ENCODE measurements at places on chromosomes 16 and 17.

- DNase-seq: no peak
These were observed 506.8 kb upstream of the SALL1 start for GRCh38 chr16:51657848-51658247.

GRCh38 chr16:61540216-61540615, 496.0 kb downstream of the CDH8 start:
- no peak for DNase-seq

GRCh38 chr16:86680162-86680561, 101.8 kb downstream of the FOXL1 start:
- DNase-seq: no peak

DNA sequence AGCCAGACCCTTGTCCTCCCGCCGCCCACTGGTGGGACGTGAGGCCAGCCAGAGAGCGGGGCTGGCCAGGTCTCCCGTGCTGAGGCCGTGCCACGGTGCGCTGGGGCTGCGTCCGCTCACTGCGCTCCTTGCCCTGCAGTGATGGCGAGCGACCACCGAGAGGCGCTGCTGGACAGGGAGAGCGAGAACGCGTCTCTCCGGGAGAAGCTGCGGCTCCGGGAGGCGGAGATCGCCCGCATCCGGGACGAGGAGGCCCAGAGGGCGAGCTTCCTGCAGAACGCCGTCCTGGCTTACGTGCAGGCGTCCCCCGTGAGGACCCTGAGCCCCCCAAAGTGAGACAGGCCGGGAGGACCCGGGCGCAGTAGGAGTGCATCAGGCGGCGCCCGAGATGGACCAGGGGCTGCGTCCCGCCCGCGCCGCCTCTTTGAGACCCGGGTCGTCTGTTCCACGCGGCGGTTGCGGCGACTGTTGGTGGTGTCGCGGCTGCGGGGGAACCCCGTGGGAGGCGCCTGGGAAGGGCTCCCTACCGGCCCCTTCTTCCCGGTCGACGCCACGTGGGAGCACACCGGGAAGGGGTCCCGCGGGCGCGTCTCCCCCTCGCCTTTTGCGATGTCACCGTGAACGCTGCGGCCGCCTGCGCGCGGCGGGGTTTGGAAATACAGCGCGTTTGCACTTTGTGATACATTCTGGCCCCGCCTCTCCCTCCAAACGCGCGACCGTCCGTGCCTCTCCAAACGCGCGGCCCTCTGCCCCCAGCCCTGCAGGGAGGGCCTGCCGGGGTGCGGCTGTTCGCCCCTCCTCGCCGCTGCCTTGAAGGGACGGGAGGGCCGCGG, 792 bp upstream of the RAC3 start:
- DNase-seq: peak; percentile 98

GRCh38 chr17:19904412-19904811, 36.7 kb upstream of the ULK2 start:
- no peak for DNase-seq

DNA sequence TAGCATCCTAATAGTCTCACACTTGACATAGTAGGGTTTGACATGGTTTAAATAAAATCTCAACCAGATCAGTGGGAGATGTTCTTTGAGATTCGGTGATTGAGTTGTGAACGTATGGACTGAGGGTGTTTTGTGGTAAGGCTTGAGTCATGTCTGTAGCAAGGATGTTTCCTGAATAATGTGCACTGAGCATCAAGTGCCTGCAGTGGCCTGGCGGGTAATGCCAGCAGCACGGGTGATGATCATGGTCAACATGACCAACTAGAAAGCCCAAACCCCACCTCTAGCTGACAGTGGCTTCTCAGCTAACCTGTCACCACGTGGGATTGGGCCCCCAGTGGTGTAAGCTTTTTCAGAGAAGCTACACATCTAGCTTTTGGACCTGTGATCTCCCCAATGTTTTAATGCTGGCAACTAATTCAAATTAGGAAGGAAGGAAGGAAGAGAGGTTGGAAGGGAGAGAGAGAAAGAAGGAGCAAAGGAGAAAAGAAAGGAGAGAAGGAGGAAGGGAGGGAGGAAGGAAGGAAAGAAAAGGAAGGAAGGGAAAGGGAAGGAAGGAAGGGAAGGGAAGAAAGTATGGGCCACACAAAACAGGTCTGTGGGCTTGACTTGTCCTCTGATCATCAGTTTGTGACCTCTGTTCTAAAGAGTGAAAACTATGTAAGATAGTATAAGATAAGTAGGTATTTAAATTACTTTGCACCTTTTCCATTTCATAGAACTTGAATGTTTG, 55.4 kb downstream of the WWOX start:
- DNase-seq: no peak

DNA sequence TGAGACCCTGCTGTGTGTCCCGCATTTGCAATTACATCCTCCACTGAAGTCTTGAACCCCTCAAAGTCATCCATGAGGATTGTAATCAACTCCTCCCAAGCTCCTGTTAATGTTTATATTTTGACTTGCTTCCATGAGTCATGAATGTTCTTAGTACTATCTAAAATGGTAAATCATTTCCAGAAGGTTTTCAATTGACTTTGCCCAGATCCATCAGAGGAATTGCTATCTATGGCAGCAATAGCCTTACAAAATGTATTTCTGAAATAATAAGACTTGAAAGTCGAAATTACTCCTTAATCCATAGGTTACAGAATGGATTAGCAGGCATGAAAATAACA, 2.5 kb upstream of the C16orf87 start:
- no peak for DNase-seq

DNA sequence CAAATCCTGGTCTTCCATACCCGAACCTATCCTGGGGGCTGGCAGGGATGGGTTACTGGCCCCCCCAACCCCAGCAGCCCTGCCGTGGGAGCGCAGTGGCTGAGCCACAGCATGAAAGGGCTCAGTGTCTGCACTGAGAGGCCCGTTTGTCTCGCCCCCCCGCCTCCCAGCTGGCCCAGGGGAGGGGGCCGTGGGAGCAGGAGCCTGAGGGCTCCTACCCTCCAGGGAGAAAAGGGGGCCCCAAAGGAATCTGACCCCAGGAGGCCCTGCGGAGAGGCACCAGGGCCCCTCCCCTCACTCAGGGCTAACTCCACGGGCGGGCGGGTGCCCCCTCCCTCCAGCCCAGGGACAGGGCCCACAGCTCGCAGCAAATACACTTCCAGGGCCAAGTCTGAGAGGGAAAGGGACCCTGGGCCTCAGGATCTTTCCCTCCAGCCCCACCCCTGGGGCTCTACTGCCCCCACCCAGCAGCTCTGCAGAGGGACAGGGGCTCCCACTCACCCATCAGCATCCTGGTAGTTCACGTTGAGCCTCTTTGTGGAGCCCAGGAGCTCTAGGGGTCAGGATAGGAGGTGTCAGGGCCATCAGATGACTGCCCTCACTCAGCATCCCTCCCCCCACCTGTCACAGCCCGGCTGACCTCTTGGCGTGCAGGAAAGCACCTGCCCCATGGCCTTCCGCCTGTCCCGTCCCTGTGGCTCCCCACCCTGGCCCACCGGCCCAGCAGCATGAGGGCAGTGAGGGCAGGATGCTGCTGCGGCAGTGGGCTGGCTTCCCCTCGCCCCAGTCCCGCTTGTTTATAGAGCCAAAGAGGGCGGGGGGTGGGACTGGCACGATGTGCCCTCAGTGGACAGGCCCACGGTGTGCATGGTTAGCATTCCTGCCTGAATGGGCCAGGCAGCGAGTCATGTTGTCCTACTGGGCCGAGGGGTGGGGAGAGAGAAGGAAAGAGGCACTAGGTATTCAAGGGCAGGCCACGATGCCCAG, 7.3 kb downstream of the CASKIN2 start:
- DNase-seq: no peak

- peak; percentile 65 for DNase-seq
These were observed 32.8 kb downstream of the FBXO31 start for GRCh38 chr16:87350681-87351319.

DNA sequence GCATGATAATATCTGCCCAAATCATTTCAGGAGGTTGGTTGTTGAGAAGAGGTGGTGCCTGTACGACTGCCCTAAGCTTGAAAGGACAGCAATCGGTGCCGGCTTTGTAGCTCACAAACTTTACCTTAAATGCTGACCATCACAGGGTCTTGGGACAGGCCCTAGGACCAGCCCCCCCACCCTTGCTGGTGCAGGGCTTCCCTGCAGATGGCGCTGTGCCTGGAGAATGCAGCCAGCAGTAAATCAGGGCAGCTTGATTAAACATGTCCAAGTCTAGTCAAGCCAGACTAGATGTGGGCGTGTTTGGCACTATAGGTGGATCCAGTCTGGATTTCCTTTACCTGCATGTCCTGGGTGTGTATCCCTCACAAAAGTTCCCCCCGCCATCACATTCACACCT, 135.5 kb upstream of the CRHR1 start:
- DNase-seq: peak; percentile 72

DNA sequence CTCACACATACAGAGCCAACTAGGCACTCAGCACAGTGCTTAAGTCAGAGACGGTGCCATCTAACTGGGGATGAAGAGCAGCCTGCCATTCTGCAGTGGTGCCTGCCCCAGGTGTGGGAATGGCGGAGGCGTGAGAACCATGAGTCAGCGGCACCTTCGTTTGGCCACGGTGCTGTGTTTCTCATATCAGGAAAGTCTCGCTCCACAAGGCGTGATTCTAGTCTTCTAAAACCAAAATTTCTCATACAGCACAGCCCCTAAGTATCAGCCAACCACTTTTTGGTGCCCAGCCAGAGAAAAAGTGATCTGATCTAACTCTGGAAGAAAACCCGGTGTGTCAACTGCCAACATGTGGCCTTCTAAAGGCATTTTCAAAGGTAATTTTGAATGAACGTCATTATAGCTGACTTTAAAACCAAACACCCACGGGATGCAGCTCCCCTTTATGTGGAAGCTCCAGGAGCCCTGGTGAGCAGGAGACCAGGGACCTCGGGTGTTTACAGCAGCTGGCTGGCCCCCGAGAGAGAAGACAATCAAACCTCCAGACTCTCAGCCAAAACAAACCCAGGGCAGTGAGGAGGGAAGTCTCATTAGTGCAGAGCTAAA, 54.6 kb downstream of the ABCC12 start:
- DNase-seq: no peak

GRCh38 chr17:77852731-77853130, 105.8 kb upstream of the TNRC6C start:
- no peak for DNase-seq

DNA sequence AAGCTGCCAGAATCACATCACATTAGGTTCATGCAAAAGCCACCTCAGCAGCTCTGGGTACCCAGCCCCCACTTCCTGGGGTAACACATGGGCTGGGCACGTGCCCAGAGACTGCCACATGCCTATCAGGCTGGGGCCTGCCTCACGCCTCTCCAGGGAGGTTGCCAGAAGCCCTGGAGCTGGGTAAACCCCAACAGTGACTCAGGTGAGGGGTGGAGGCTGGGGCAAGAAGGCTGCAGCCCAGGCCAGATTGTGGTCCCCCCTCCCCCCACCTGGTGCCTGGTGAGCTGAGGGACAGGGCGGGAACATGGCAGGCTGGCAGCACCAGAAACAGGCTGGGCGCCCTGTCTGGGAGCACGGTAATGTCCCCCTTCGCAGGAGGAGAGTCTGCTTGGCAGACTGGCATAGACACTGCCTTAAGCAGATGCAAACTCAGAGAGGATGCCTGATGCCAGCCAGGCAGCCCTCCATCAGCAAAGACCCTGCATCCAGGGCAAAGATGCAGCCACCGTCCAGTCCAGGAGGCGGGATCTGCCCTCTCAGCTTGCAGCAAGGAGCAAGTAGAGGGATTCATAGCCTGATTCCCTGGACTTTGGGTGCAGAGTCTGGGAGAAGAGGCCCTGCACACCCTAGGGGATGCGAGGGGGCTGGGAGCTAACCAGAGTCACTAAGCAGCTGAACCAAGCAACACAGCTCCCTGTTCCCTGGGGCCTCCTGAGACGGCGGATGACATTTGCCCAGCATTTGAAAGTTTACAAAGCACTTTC, 28.8 kb downstream of the NGFR start:
- DNase-seq: peak; percentile 54

All from islet precursor cell (in vitro differentiated cells).